ENCODE measurements at places on chromosomes 4 and X.

DNA sequence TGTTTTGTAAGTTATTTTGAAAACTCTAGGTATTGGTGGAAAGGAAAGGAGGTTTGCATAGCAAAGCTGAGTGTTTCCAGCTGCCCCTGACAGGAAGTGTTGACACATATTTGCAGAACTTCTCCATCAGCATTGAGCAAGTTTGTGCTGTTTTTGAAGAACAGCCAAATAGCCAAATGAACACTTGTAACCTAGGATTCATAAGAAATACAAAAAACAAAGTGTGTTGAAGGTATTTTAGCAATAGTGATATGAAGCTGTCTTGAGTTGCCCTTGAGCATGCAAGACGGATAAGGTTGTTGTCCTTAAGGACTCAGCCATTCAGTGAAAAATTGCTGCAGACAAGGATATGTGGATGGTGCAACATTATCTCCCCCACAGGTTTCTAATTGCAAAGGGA lies 68.3 kb upstream of the PGM2 start:
- DNase-seq = peak; percentile 91

DNA sequence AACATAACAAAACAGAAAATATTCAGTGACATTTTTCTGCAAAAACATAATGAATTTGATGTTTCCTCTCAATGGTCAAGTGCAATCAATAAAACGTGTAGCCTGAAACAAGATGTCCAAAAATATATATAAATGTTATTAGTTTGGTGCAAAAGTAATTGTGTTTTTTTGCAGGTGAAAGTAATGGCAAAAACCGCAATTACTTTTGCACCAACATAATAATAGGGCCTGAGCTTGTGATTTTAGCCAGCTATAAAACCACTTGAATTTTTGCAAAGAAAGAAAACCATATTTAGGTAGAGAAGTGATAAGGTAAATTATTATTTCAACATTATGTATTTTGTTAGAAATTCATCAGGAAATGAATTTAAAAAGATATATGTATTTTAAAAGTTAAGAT lies 475.3 kb upstream of the AMOT start:
- DNase-seq = no peak

- no peak for DNase-seq
Observed at GRCh38 chr4:26878794-26879391, 18.3 kb downstream of the STIM2 start.

- DNase-seq = no peak
Observed at GRCh38 chr4:6575503-6576240, 683 bp downstream of the MAN2B2 start.
